ENCODE measurements at places on chromosomes 3 and 15.

- no peak for DNase-seq
Measured at GRCh38 chr3:130654921-130655320, 91.7 kb downstream of the PIK3R4 start.

DNA sequence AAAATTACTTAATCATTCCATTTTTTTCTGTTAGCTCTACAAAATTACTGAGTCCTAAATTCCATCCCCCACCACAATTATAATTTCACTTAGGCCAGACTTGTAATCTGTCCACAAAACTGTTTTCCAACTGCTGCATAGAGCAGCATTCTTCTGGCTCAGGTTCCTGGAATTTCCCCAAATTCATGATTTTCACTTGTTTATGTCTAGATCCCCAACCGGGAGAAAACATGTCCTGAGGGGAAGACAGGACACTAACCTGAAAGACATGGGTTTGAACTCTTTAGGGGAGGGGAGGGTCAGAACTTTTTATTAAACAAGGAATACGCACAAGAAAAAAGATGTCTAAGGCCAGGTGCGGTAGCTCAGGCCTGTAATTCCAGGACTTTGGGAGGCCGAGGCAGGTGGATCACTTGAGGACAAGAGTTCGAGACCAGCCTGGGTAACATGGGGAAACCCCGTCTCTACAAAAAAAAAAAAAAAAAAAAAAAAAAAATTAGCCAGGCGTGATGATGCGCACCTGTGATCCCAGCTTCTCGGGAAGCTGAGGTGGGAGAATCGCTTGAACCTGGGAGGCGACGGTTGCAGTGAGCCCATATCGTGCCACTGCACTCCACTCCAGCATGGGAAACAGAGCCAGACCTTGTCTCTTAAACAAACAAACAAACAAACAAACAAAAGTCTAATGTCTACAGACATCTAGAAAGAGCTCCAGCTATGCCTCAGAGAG lies 1.5 kb downstream of the ETFA start:
- no peak for DNase-seq

- no peak for DNase-seq
Measured at GRCh38 chr3:146505516-146505915, 36.2 kb upstream of the PLSCR2 start.

GRCh38 chr3:23406601-23407000 lies 203.5 kb downstream of the UBE2E2 start:
- no peak for DNase-seq

DNA sequence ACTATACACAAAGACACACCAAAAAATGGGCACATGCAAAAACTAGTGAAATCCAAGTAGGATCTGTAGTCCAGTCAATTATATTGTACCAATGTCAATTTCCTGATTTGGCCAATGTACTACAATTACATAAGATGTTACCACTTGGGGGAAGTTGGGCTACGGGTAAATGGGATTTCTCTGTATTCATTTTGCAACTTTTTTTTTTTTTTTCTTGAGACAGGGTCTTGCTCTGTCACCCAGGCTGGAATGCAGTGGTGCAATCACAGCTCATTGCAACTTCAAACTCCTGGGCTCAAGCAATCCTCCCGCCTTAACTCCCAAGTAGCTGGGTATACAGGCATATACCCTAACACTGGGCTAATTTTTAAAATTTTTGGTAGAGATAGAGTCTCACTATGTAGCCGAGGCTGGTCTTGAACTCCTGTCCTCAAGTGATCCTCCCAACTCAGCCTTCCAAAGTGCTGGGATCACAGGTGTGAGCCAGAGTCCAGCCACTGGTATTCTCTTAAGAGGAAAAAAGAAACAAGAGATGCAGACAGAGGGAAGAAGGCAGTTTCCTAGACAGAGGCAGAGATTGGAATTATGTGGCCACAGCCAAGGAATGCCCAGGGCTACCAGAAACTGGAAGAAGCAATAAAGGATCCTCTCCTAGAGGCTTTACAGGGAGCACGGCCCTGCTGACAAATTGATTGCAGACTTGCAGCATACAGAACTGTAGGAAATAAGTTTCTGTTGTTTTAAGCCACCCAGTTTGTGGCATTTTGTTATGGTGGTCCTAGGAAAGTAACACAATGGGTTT lies 33.3 kb downstream of the TFDP2 start:
- DNase-seq = no peak

- no peak for DNase-seq
Measured at GRCh38 chr3:29279286-29279685, 1.6 kb upstream of the RBMS3 start.
